Fibroblast of pulmonary artery (primary cell): ENCODE measurements at places on chromosomes 6 and 20.

DNA sequence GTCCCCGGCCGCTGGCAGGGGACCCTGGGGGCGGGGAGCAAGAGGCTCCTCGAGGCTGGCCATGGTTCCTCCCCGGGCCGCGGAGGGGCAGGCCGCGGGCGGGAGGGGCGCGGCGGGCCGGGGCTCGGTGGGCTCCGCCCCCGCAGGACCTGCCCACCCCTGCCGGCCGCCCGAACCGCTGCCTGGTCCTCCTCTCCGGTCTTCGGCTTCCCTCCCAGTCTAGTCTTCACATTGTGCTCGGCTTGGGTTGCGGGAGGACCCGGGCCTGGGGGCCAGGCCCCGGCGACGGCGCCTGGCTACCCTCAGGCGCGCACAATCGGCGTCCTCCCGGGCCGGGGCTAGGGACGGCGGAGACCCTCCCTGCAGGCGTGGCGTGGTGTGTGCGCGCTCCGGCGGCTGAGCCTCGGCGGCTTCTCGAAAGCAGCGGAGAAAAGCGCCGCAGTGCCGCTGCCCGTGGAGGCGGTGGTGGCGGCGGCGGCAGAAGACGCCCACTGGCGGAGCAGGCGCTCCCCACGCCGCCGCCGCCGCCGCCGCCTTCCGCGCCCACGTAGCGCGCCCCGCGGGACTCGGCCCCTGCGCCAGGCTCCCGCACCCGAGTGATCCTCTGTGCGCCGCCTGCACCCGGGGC is at the start of gene PDE10A:
Gene PDE10A, minus strand, starts transcription at position 493 of the 628 bp plus-strand sequence. Its CDS starts 430 bp downstream, at position 63.
- DNase-seq: peak; percentile 80

DNA sequence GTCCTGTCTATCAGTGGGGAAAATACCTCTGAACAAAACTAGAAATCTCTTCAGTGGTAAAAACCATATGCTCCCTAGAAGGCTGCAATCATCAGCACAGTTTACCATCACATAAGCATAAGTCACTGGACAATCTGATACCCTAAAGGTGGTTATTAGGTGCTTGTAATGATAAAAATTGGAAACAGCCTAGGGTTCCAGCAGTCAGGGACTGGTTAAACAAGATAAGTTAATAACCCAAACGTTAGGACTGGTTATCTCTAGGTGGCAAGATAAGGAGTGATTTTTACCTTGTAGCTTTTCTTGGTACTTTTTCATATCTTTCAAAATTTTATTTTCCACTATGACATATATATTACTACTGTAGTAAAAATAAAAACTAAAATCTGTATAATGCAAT is 11.0 kb downstream of the ECI2 start:
- DNase-seq: no peak

- peak; percentile 90 for DNase-seq
Measured at GRCh38 chr6:142833054-142833453, 111.9 kb downstream of the HIVEP2 start.

DNA sequence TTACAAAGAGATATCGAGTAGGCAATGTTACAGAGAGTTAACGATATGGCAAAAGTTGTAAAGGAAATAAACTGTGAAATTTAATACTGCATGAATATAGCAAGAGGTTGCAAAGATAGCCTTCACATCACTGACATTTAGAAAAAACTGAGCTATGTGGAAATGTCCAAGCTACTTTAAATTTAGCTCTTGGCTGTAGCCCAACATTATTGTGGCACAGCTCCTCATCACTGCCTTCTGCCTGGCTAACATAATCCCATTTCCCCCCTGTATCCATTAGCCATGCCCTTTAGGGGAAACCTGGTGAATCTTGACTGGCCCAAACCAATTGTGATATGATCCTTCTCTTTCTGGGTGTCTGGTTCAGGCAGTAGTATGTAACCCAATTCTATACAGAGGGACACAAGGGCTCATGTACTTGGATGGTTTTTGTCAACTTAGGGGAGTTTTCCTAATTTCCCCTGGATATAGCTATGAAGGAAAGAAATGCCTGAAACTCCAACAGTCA is 115.4 kb downstream of the PFDN4 start:
- DNase-seq: peak; percentile 19

- DNase-seq: no peak
Measured at GRCh38 chr6:147204843-147205311, 660 bp downstream of the STXBP5 start.

DNA sequence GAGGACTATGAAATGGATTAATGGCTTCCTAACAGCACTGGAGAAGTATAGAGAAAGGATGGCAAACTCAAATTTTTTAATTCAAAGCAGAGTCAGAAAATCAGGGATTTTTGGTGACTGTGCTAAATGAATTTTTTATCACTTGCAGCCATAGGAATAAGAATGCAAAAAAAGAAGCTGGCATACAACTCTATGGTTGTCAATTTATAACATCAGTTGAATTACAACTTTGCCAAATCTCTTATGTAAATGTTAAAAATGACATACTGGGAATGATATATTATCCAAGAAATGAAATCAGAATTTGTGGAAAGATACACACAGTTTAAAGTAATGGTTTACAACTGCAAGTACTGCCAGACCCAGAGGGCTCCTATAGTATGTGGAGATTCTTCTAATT is 106.5 kb downstream of the HTR1B start:
- no peak for DNase-seq

GRCh38 chr6:157537556-157537955 is 156.6 kb downstream of the ZDHHC14 start:
- DNase-seq: no peak

GRCh38 chr20:931401-931800 is 15.3 kb upstream of the ANGPT4 start:
- DNase-seq: no peak

DNA sequence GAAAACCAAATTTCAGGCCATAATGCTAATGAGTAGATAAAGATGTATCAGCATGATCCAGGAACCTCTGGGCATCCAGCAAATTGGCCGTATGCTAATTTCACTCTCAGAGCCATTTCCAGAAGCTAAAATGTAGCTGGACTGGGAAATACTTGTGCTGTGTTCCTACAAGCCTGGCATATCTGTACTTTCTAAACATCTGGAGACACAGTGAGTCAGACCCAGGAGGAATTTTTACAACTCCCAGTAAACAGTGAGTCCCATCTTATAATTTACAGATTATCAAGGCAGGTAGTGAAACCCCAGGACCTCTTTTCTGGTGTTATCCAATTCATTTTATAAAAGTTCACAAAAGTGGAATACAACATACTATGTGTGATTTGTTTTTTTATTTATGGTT is 683.0 kb upstream of the ADGRB3 start:
- peak; percentile 52 for DNase-seq

- DNase-seq: peak; percentile 89
Measured at GRCh38 chr20:47133809-47134456, 222.6 kb downstream of the ZMYND8 start.

- DNase-seq: no peak
Measured at GRCh38 chr6:6007366-6008088, 802 bp upstream of the NRN1 start.

GRCh38 chr6:46062312-46062711 is 46.7 kb upstream of the CLIC5 start:
- no peak for DNase-seq

- no peak for DNase-seq
Measured at GRCh38 chr20:611047-611842, 1.1 kb upstream of the TCF15 start.

- DNase-seq: no peak
Measured at GRCh38 chr6:2485116-2485515, 239.7 kb upstream of the GMDS start.

DNA sequence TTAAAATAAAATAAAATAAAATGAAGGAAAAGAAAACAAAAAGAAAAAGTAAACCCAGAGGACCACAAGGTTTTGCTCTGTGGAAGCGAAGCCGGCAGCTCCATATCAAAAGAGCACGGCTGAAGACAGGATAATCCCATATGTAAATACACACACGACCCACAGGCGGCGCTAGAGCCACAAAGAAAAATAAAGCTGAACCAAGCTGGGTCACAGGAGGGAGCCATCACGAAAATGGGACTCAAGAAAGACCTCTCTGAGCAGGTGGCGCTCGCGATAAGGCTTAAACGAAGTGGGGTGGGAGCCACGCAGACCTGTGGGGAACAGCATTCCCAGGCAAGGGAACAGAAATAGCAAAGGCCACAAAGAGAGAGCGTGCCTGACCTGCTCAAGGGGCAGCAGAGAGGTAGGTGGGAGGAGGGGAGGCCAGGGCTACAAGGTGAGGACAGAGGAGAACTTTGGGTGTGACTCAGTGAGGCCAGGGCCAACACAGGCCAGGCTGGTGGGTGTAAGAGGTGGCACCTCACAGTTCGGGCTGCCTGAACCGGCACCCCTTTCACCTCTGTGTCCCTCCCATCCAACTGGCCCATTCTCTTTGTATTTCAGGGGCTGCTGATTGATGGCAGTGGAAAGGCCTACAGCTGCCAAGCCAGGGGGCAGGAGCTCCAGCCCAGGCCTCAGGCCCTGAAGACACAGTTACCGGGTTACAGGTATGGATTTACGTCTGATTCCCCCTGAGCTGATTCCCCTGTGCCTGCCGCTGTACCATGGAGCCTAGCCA is 26.0 kb downstream of the PTGIS start:
- DNase-seq: peak; percentile 83

GRCh38 chr20:53097371-53097770 is 125.2 kb downstream of the TSHZ2 start:
- no peak for DNase-seq

DNA sequence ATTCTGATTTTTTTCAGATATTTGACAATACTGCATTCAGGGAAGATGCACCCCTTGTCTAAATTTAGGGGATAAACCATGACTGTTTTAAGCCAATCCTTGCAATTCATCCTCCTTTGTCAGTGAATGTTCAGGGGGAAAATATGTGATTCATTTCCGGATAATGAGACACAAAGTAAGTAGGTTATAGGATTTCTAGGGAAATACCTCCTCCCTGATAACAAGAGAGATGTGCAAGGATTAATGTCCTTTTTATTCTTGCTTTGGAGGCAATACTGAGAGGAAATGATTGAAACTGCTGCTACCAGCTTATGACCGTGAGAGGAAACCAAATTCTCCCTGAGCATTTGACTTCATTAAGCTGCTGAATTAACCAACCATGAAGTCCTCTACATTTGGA is 161.3 kb upstream of the EYA4 start:
- no peak for DNase-seq

DNA sequence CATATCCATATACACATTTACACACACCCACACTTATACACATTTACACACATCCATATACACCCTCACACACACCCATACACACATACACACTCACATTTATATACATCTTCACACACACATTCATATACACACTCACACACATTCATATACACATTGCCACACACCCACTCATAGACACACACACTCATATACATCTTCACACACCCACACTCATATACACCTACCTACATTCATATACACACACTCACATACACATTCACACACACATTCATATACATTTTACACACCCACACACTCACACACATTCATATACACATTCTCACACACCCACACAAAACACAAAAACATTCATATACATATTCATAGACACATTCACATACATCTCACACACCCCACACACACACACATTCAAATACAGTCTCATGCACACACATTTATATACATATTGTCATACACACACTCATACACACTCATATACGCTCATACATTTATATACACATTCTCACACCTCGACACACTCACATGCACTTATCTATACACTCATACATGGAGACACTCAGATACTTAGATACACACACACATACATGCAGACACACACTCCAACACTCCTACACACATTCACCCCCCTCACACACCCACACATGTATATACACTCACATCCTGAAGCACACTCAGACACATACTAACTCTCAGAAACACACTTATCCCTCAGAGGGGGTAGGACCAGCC is 82.1 kb downstream of the MRPL14 start:
- DNase-seq: no peak

GRCh38 chr20:44219791-44220190 is 9.2 kb upstream of the OSER1 start:
- DNase-seq: no peak

- DNase-seq: no peak
Measured at GRCh38 chr6:105429676-105430075, 26.8 kb upstream of the PREP start.

- no peak for DNase-seq
Measured at GRCh38 chr6:42022755-42023384, 27.5 kb upstream of the TAF8 start.

DNA sequence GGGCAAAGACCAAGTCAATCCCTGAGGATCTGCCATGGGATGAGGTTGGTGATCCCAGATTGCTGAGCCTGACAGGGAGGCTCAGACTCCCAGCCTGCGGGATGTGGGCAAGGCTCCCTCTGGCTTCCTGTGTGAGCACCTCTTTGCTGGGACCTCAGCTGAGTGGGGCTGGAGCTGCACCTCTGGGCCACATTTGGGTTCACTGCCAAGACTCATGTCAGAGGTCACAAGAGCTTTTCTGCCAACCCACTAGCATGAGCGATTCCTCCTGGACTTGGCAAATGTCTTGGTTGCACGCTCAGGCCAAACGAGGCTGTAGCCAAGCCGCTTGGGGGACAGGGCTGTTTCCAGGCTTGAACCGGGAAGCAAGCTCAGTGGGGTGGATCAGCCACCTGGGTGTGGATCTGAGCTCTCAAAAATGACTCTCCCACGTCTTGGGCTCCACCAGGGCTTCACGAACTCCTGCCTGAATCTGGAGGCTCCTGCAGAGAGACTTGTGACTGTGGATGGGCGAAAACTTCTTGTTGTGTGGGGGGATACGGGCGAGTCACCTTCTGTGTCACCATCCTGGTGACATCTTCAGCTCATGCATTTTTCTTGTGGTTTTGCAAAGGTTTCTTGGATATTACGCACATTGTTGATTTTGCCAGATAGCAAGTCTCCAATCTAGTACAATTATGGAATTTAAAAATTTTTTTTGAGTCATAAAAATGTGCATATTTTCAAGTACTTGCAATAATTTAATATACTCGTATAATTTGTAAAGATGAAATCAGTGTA is 359.5 kb downstream of the CDH4 start:
- no peak for DNase-seq

DNA sequence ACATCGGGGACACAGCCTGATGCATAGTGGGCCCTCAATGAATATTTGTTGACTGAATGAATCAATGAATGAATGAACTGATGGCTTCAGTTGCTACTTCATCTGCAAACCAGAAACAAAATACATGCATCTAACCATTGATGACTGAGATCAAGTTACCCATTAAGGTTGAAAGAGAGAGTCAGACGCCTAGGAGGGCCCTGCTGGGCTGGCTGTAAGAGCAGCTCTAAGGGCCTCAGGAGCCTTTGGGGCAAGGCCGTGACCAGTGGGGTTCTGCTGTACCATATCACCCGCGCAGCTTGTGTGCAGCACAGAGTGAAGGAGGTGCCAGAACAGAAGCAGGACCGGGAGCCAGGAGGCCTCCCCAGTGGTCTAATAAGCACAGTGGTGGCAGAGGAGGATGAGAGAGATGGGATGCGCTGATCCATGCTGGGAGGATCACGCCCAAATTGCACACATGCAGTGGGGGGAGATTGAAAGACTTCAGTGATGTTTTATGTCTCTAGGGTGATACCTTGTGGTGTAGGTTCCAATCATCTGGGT is 96.1 kb upstream of the KCNG1 start:
- DNase-seq: no peak
